ENCODE measurements at places on chromosomes 5 and 9.
A peak's percentile ranks its signal among the peaks of the same experiment; 100 is the strongest.

GRCh38 chr9:23044549-23044948, 597.9 kb downstream of the DMRTA1 start:
- DNase-seq, result no peak

- no peak for DNase-seq
Observed at GRCh38 chr5:140806834-140807775, at the start of gene PCDHA4. PCDHA4 (plus strand) TSS chr5:140807068.

DNA sequence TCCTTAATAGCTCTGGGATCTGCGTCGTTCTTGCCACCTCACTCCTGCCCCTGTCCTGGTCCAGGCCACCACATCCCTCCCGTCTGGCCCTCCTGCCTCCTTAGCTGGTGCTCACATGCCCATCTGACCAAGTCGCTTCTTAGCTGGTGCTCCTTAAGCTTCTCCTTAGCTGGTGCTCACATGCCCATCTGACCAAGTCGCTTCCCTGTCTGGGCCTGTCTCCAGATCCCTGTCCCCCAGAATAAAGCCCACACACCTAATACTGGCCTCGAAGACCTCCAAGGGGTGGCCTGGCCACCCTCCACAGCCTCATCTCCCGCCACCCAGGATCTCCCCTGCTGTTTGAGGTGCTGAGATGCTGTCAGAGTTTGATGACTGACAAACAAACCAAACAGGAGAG, 31.4 kb upstream of the TTLL11 start:
- no peak for DNase-seq

DNA sequence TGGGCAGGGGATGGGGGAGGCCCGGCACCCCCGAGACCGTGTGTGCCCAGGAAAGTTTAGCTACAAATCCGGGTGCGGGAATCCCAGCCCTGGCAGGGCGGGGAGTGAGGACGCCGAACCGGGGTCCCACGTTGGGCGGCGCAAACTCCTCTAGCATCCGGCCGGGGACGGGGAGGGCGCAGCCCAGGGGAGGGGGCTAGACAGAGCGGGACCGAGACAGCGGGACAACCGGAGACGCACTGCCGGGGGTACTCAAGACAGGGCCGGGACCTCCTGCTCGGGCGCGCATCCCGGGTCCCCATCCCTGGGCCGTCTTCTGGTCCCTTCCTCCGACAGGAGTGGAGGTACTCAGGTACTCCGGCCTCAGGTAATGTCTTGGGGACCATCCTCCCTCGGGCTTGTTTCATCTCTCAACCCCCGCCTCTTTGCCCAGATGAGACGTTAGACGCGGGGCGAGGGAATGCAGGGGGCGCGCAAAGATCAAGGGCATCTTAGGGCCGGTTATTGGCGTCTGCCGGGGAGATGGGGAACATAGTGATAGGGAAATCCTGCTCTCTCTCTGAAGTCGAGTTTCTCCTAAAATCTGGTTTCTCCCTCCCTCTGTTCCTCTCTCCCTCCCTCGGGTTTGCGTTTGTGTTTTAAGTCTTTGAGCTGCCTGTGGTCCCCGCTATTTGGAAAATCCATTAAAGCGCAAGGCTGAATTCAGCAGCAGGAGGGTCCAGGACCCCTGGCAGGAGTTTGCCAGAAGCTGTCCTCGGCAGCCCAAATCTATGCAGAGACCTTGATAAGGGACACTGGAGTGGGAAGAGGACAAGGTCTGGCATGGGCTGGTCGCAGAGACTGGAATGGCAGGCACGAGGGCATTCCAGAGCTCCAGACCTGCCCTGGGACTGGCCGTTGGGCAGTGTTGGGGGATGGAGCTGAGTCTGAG, 815 bp downstream of the PDZD2 start:
- no peak for DNase-seq

DNA sequence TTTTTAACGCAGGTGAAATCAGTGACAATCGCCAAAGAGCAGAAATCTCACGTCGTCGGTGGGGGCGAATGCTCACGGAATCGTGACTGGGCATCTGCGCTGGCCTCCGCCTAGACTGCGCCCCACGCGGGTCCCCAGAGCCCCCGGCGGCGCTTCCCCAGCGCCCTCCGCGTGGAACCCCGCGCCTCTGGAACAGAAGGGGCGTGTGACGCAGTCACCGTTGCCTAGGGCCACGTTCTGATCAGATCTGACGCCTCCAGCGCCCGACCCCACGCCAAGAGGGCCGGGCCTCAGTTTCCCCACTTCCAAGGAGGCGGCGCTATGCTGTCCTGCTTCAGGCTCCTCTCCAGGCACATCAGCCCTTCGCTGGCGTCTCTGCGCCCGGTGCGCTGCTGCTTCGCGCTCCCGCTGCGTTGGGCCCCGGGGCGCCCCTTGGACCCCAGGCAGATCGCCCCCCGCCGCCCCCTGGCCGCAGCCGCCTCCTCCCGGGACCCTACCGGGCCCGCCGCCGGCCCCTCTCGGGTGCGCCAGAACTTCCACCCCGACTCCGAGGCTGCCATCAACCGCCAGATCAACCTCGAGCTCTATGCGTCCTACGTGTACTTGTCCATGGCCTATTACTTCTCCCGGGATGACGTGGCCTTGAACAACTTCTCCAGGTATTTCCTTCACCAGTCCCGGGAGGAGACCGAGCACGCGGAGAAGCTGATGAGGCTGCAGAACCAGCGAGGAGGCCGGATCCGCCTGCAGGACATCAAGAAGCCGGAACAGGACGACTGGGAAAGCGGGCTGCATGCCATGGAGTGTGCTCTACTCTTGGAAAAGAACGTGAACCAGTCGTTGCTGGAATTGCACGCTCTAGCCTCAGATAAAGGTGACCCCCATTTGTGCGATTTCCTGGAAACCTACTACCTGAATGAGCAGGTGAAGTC, at the start of gene FTMT:
FTMT (plus strand) TSS at position 240 of the 932 bp plus-strand sequence; CDS start at position 322, 82 bp downstream.
- DNase-seq, result no peak

GRCh38 chr5:38783011-38783561, 62.7 kb upstream of the OSMR start:
- peak; percentile 97 for DNase-seq

GRCh38 chr5:3180636-3181035, 415.0 kb upstream of the IRX1 start:
- no peak for DNase-seq

DNA sequence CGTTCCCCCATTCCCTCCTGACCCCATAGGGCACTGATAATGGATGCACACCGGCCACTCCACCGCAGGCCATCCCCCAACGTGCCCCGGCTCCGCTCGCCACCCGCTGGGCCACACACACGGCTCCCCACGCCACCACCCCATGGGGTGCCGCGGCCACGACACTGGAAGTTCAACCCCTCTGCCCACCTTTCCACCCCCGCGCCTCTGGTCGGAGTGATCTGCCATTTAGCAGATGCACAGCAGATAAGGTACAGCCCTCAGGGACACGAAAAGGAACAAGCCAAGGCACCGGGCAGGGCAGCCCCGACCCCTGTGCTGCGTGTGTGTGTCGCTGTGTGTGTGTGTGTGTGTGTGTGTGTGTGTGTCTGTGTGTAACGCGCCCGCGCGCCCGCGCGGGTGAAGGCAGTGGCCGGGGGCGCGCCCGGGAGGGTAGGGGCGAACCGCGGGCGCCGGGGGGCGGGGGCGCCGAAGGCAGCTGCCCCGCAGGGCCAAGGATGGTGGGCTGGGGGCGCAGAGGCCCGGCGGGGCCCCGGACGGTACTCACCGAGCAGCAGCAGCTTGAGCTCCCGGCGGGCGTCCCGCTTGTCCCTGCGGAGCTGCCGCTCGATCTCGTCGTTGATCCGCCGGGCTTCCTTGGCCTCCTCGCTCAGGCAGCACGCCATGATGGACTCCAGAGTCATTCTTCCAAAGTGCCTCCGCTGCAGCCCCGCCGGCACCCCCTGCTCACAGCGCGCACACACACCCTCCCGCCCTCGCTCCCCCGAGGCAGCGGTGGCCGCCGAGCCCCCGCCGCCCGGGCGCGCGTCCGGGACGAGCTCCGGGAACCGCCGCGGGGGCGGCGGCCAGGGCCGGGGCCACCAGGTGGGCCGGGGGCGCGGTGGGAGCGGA, 813 bp downstream of the GNAQ start:
- peak; percentile 93 for DNase-seq

DNA sequence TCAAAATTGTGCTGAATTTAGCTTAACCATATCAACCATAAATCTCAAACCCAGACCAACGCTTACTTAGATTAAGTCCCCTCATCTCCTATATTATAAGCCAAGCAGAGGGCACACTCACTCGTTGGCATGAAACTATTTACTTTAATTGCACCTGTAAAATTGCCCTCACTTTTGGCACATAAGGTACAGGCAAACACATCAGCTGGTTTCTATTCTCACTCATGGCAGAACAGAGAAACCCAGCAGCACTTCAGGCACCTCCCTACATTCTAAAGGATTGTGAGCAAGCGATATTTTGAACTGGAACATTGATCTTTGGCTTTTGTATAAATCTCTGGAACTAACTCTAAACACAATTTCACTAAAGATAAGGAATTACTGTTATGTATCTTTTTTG, 845.6 kb upstream of the CDH6 start:
- DNase-seq, result no peak

DNA sequence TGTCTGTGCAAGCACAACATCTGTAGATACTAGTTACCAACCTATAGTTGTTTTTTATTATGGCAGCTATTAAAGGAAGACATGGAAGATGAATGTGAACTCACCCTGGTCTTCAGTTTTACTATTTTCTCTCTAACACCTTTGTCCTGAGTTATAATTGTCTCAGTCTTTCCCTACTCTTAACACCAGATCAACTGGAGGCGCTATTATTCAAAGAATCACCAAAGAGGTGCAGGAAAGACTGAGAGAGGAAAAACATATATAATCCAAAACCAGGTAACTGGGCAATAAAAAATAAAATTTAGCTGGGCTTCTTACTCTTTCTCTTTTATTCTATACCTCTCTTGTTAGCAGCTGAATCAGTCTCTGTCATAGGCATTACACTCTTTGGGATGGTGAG, 134.2 kb upstream of the C6 start:
- DNase-seq, result no peak

- no peak for DNase-seq
Observed at GRCh38 chr5:122656160-122656559, 118.7 kb upstream of the SNX2 start.

DNA sequence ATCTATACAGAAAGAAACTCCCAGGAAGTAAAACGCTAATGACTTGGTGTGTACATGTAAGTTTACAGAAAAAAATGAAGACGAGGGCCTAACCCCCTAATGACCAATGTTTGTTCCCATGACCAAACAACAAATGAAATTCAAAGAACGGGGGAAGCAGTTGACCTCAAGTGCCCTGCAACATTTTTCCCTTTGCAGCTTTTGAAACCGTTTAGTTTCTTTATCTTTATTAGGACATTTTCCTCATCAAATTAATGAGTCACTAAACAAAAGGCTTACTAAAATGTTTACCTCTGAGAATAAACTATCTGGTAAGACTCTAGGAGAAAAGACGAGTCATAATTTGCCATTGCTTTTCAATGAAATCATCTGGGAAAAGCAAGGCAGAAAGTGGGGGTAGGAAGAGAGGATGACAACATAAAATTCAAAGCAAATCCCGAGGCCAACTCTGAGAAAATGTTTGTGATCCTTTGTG, 57.4 kb downstream of the LHFPL2 start:
- no peak for DNase-seq

GRCh38 chr9:84702471-84702870, 32.9 kb downstream of the NTRK2 start:
- no peak for DNase-seq

DNA sequence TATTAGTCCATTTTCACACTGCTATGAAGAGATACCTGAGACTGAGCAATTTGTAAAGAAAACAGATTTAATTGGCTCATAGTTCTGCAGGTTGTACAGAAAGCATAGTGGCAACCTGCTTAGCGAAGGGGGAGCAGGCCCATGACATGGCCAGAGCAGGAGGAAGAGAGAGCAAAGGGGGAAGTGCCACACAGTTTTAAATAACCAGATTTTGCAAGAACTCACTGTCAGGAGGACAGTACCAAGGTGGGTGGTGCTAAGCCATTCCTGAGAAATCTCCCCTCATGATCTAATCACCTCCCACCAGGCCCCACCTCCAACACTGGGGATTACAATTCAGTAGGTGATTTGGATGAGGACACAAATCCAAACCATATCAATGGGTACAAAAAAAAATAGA, 16.8 kb upstream of the PCSK5 start:
- DNase-seq, result no peak

GRCh38 chr5:145838276-145838675, 3.1 kb upstream of the PRELID2 start:
- DNase-seq, result no peak

GRCh38 chr9:109110329-109111021, 9.3 kb downstream of the TMEM245 start:
- no peak for DNase-seq

DNA sequence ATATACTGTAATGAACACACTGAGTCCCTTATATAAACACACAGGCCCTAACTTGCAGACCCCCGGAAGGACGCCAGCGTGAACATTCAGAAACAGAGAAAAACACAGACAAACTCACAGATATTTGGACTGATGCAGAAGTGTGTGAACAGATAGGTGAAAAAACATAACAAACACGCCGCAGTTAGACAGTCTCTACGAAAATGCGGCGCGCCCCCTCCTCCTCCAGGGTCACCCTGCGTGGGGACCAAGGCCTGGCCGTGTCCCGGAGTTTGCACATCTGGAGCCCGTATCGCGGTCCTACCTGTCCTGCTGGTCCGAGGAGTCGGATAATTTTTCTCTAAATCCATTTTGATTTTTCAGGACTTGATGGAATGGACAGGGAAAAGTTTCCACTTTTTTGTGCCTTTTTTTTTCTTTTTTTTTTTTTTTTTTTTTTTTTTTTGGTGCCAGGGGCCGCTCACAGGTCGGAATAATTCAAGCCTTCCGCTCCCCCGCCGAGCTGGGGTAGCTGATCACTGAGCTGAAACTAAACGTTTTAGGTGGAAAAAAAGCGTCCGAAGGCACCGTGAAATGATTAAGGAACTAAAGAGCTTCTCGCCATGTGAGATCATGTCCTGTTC, at the start of gene PAX5:
PAX5 (minus strand) TSS at position 587 of the 623 bp plus-strand sequence; CDS start at position 350, 237 bp downstream.
- no peak for DNase-seq

- no peak for DNase-seq
Observed at GRCh38 chr9:116644091-116644688, 42.9 kb upstream of the TRIM32 start.

DNA sequence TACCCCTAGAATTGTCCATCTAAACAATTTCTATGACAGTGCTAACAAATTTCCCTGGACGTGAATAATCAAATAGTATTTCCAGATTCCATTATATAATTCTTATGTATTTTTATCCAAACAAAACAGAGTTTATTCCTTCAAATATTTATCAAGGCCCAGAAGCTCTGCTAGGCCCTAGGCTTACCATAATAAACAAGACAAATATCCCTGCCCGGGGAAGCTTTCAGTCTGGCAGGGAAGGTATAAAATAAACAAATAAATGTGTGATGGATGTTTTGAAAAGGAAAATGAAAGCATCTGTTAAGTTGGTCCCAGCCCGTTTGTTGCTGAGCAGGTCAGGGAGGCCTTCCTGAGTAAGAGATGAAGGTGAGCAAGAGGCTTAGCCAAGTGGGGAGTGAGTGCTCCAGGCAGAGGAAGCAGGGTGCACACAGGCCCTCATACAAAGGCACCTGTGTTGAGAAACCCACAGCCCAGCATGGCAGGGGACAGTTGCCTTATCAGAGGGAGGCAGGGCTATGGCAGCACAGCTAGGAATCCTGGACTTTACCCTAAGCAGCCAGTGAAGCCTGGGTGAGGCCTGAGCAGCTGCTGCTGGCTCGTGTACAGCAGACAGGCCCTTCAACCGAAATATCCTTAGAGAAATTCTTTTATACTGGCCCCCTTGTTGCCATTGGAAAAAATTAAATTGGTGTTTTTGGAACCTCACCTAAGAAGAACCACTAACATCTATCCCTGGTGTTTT, 7.7 kb upstream of the SLC35D2 start:
- DNase-seq, result no peak
